ENCODE measurements at places on chromosomes 13 and 19.
A peak's percentile ranks its signal among the peaks of the same experiment; 100 is the strongest.

DNA sequence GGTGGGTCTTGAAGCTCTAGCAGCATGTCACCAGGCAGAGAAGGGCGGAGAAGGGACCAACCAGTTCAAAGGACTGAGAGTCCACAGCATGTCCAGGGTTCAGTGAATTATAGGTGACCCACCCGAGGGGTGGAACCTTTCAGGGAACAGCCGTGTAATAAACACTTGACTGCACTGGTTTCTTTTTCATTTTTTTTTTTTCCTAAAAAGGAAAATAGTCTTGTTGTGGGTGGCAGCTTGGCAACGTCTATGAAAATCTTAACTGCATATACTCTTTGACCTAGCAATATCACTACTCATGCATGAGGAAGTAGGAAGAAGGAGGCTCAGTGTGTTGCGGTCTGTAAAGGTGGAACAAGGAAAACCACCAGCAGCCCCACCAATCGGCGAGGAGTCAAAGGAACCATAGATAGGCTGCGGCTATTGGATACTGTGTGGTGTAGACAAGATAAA, 13.0 kb upstream of the MYH14 start:
- no peak for DNase-seq

GRCh38 chr13:45925151-45925550, 73.6 kb upstream of the SIAH3 start:
- DNase-seq = no peak

DNA sequence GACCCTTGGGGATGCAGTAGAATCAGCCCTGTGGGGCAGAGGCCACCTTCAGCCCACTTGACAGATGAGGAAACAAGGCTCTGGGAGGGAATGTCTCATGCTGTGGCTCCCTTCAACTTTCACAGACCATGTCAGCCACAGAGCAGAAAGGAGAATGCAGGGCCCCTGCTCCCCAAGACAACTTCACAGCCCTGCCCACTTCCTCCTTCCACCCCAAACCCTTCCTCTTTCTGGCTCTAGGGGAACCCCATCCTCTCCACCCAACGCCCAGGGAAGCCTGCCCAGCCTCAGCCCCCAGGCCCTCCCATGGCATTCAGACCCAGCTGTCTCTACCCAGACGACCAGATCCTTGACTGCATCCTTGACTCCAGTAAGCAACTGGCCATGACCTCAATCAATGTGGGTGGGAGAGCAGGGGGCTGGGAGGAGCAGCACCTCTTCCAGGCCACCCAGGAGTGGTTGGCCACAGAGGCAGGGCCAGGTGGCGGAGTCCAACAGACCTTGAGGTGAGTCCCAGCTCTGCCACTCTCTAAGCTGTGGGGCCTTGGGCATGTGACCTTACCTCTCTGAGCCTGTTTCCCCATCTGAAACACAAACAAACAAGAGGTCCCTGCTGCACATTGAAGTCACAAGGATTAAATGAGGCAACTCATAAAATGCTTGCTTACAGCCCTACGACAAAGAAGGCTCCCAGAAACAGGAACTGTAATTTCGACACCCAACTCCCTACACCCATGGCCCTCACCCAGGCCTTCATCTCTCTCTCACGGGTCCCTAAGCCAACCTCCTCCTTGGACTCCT, 15.8 kb downstream of the DEDD2 start:
- no peak for DNase-seq

DNA sequence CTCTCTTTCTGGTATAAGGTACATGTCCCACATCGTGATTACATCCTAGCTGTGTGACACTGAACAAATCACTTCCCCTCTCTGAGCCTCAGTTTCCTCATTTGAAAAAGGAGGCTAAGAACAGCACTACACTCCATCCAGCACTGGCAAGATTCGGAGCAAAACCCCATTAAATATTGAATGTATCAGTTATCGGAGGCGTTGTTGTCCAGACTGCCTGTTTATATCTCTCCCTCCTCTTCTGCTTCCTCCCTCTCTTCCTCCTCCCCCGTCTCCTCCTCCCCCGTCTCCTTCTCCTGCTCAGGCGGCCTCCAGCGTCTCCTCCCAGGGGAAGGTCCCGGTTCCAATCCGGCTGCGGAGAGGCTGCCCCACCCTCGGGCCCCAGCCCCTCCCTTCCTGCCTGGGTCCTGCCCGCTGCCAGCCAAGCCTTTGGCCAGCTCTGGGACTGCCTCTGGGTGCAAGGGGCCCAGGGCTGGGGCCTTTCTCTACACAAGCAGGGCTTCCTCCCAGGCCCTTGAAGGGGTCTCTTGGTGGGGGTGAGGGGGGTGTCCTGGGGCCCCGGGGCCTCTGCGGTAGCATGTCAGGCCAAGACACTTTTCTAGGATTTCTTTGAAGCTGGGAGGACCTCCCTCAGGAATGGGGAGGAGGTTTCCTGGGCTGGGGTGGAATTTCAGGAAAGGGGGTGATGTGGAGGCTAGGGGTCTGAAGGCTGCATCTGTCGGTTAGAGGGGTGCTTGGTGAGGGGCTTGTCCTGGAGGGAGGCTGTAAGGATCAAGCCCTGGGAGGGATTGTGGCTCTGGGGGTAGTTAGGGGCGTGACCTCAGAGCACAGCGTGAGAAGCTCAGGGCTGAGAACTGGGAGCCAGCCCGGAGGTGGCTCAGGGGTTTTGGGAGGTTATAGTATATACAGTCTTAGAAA, 1.9 kb downstream of the RRAS start:
- peak; percentile 94 for DNase-seq

DNA sequence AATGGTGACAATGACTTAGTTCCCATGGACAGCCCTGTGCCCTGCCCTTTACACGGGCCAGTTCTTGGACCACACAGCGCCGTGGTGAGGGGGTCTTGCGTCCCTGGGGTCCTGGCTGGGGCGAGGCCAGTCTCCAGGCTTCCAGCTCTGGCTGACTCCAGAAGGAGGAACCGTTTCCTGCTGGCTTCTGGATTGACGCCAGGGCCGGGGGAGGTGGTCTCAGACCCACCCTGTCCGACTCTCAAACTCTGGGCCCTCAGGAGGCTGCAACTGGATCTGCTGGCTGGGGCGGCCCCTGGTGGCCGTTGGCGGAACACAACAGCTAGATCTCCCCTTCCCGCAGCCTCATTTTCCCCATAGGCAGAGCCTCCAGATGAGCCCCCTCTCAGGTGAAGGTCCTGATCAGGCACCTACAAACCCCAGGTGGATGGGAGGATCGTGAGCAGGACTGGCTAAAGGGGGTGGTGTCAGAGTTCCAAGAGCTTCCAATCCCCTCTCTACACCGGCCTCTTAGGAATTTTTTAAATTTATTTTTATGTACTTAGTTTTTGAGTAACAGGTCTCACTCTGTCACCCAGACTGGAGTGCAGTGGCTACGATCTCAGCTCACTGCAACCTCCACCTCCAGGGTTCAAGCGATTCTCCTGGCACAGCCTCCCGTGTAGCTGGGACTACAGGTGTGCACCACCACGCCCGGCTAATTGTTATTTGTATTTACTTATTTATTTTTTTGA, 8.0 kb downstream of the CCDC194 start:
- no peak for DNase-seq

GRCh38 chr19:8491574-8491973, 10.9 kb downstream of the PRAM1 start:
- DNase-seq = no peak

GRCh38 chr13:43614063-43614462, 172.7 kb downstream of the ENOX1 start:
- no peak for DNase-seq

DNA sequence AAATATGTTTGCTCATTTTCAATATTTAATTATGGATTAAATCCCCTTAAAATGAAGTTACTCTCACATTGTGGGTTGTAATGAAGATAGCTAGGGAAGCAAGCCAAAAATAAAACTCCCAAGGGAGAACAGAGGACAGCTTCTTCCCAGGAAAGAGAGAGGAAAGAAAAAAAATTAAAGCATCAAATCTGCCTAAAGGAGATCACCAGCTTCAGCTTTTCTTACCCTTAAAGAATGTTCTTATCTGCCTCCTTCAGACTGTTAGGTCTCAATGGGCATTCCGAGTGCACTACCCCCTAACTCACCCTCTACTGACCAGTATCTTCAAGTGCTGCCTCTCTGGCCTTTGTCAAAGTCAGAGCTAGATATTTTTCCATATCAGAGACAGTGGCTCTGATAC, 55.2 kb downstream of the XPO4 start:
- DNase-seq = no peak

- no peak for DNase-seq
These were observed 18.7 kb downstream of the GPR180 start for GRCh38 chr13:94620286-94620896.

- DNase-seq = peak; percentile 94
These were observed at the start of gene PPAN for GRCh38 chr19:10106100-10106936. TSS of gene PPAN (plus strand) at chr19:10106362. CDS start at chr19:10106395, 33 bp downstream.

GRCh38 chr19:38569368-38569983, 48.3 kb downstream of the MAP4K1 start:
- no peak for DNase-seq

GRCh38 chr13:80249516-80250212, 91.3 kb downstream of the SPRY2 start:
- no peak for DNase-seq

DNA sequence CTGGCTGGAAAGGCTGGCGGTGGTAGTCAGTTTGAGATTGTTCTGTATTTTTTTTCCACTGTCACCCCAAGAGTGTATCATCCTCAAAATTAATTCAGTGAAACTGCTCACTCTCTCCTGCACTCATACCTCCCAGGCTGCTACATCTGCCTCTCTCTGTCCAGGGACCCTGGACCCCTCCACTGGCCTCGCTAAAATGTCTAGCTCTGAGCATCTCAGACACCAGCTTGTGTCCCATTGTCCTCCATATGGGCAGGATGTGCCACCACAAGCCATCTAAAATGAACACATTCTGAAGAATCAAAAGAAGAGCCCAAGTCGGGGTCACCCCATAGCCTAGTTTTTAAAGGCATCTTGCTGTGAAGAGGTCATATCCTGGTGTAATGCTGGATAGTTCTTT, 345.5 kb upstream of the TSHZ3 start:
- DNase-seq = peak; percentile 34

GRCh38 chr13:38395497-38395788, 45.8 kb downstream of the UFM1 start:
- DNase-seq = no peak

GRCh38 chr13:100208002-100208401, 119.1 kb downstream of the PCCA start:
- no peak for DNase-seq

DNA sequence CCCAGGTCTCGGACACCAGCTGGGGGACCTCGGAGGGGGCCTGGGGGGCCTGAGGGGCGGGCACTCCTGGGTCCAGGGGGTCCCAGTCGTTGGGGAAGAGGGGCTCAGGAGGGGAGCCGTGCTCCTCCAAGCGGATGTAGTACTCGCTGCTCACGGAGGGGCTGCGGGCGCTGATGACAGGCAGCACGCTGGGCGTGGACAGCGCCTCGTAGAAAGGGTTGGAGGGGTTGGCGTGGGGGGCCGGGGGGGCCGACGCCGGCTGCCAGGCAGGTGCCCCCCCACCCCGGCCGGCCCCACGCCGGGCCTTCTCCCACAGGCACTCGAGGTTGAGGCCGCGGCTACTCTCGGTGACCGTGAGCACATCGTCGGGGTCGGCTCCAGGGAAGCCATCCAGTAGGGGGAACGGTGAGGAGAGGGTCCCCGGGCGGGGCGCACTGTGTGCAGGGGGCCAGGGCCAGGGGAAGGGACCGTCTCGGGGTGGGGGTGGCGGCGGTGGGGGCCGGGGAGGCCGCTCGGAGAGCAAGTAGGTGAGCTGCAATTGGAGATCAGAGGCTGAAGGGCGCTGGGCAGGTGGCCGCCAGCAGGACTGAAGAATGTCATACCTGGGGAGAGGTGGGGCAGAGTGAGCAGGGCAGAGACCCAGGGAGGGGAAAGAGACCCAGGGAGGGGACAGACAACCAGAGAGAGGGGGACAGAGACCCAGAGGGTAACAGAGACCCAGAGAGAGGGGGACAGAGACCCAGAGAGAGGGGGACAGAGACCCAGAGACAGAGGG, 12.1 kb downstream of the LMTK3 start:
- DNase-seq = no peak

- DNase-seq = no peak
These were observed 224.2 kb upstream of the MAB21L1 start for GRCh38 chr13:35700671-35701070.

DNA sequence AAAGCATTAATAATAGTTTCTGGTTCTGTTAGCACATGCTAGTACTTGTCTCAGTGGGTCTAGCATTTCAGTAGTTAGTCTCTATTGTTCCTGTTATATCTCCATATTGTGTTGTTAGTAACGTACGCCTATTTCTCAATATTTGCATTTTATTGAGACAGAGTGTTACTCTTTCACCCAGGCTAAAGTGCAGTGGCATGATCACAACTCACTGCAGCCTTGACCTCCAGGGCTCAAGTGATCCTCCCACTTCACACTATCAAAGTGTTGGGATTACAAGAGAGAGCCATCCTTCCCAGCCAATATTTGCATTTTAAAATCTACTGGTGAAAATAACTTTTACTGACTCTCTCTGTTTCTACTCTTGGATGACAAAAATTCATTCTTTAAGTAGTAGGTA, 154.6 kb upstream of the PRR20A start:
- no peak for DNase-seq

DNA sequence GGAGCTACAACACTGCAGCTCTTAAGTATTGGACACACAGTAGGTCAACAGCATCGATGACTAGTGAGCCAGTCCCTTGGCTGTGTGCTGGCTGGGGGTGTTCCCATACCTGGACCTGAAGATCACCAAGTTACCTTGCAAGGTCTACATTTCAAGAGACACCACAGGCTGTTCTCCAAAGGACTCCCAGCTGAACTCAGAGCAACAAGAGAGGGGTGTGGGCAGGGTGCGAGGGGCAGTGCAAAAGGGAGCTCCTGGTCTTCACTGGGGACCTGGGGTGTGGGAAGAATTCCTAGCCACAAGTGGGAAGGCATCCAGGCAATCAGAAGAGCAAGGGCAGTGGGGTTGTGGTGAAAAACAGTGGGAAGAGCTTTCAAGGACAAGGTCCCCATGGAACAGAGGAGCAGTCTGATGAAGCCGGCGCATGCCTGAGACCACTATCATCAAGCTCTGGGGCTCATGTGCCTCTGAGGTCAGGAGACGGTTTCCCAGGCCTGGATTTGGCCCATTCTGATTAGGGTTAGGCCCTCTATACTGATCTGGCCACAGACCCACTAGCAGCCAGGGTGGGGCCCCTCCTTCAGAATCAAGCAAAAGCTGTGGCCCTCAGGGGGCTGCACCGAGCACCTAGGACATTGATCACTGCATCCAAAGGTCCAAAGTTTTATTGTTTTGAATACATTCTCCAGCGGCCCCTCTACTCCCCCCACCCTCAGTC, 4.7 kb upstream of the GSK3A start:
- no peak for DNase-seq

GRCh38 chr13:52194184-52194868, 34.9 kb upstream of the NEK3 start:
- no peak for DNase-seq

DNA sequence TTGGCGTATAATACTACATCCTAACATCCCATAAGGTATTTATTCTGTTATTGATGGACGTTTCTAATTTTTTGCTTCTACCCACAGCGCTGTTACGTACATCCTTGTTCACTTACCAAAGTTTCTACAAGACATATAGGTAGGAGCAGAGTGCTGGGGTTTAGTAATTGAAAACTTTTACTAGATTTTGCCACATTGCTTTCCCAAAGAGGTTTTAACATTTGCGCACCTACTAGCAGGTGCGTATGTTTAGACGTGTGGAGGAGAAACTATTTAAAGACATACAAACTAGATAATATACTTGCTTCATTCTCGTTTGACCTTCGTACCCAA, 559 bp upstream of the RPL21 start:
- no peak for DNase-seq

GRCh38 chr19:16949496-16950023, 60.8 kb downstream of the F2RL3 start:
- no peak for DNase-seq

Measured in vagina (tissue), 2 donors.